Nephron progenitor cell (in vitro differentiated cells): ENCODE measurements at places on chromosomes 13 and 19.

DNA sequence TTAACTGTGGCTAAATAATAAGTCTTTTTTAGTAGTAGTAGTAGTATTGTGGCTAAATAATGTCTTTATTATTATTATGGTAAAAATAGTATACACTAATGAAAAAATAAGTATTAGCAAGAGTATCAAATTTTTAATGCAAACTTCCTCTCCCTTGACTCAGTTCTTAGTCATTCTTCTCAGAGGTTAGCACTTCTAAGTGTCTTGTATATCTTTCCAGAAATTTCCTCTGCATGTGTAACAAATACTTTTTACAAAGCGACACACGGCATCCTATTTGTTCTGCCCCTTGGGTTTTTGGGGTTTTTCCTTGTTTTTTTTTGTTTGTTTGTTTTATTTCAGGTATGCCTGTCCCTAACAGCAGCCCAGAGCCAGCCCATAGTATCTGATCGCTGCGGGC is 20.9 kb downstream of the SIN3B start:
- H3K36me3 ChIP-seq, result peaks cover 77% of the 10 kb centered on the region
- no peaks in the 10 kb centered on the region for H3K27me3 ChIP-seq
- peaks cover 2% of the 10 kb centered on the region for H3K4me1 ChIP-seq
- H3K27ac ChIP-seq, result no peak overlapping the region
- DNase-seq, result no peak
- H3K4me3 ChIP-seq, result no peak overlapping the region

GRCh38 chr19:42433503-42434260 is 6.5 kb upstream of the LIPE start:
- no peaks in the 10 kb centered on the region for H3K36me3 ChIP-seq
- H3K4me1 ChIP-seq, result peaks cover 23% of the 10 kb centered on the region
- H3K27ac ChIP-seq, result peak overlapping the region; percentile 72
- DNase-seq, result peak; percentile 86
- no peak overlapping the region for H3K4me3 ChIP-seq
- peaks cover 7% of the 10 kb centered on the region for H3K27me3 ChIP-seq

DNA sequence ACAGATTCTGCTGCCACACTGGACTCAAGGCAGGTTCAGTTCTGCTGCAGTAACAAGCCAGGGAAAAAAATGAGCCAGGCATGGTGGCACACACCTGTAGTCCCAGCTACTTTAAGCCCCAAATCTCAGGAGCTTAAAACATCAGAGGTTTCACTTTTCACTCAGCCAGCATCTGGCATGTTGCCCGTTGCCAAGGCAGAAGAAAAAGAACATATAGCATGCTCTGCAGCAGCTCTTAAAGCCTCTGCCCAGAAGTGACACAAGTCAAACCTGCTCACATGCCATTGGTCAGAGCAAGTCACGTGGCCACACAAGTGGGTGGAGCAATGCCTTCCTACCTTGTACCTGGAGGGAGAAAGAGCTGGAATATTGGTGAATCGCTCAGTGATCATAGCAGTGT is 14.7 kb upstream of the ADGRE5 start:
- no peak overlapping the region for H3K27ac ChIP-seq
- H3K4me3 ChIP-seq, result no peak overlapping the region
- DNase-seq, result peak; percentile 47
- H3K36me3 ChIP-seq, result no peaks in the 10 kb centered on the region

- no peaks in the 10 kb centered on the region for H3K36me3 ChIP-seq
- peak within 1 kb of the TSS; percentile 70 for H3K4me3 ChIP-seq
- DNase-seq, result peak; percentile 84
- H3K4me1 ChIP-seq, result peaks cover 17% of the 10 kb centered on the region
- H3K27ac ChIP-seq, result no peak within 1 kb of the TSS
Observed at GRCh38 chr19:1000095-1000494, at the start of gene GRIN3B. Gene GRIN3B, plus strand, starts transcription at chr19:1000419. Its CDS starts 19 bp downstream, at chr19:1000438.

DNA sequence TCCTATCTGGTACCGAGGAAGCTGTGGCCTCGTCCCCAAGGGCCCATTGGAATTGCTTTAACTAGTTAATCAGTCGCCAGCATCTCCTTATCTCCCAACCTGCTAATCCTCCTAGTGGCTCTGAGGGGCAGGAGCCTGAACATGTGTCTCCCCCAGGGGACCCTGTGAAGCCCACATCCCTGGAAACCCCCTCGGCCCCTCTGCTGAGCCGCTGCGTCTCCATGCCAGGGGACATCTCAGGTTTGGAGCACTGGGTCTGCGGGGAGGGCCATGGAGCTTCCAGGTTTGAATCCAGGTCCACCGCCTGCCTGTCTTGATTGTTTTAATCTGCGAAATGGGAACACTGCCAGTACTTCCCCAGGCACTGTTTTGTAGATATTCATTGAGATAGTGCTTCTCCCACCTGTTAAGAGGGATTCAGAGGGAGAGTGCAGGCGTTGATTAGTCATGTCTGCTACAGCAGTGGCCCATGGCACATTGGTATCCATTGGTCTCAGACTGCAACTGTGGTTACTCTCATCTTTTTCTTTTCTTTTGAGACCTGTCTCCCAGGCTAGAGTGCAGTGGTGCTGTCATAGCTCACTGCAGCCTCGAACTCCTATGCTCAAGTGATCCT is 6.4 kb downstream of the PNPLA6 start:
- no peak overlapping the region for H3K27ac ChIP-seq
- peaks cover 8% of the 10 kb centered on the region for H3K4me1 ChIP-seq
- no peak overlapping the region for H3K4me3 ChIP-seq
- DNase-seq, result no peak
- peaks cover 26% of the 10 kb centered on the region for H3K36me3 ChIP-seq

GRCh38 chr19:1266129-1266915 is 2.8 kb upstream of the CIRBP start:
- DNase-seq, result peak; percentile 86
- H3K4me1 ChIP-seq, result peaks cover 81% of the 10 kb centered on the region
- H3K27ac ChIP-seq, result peak overlapping the region; percentile 84
- H3K36me3 ChIP-seq, result peaks cover 15% of the 10 kb centered on the region
